ENCODE measurements at places on chromosomes 6 and 20. TPM values are rescaled to one million over a fixed set of nuclear protein-coding genes. Genes with fewer than 3 reads are reported as not detected.

CST4 gene
- polyA plus RNA-seq: not detected

COX4I2 gene
- not detected for polyA plus RNA-seq

MYBL2 gene
- not detected for polyA plus RNA-seq

KIF13A gene
- 9.4 TPM for polyA plus RNA-seq

MDFI gene
- 42.8 TPM for polyA plus RNA-seq

Measured in neural cell (in vitro differentiated cells).